ENCODE measurements at places on chromosomes 16 and 17.

GRCh38 chr16:8912793-8913192, 30.6 kb downstream of the LITAFD start:
- DNase-seq, result no peak

DNA sequence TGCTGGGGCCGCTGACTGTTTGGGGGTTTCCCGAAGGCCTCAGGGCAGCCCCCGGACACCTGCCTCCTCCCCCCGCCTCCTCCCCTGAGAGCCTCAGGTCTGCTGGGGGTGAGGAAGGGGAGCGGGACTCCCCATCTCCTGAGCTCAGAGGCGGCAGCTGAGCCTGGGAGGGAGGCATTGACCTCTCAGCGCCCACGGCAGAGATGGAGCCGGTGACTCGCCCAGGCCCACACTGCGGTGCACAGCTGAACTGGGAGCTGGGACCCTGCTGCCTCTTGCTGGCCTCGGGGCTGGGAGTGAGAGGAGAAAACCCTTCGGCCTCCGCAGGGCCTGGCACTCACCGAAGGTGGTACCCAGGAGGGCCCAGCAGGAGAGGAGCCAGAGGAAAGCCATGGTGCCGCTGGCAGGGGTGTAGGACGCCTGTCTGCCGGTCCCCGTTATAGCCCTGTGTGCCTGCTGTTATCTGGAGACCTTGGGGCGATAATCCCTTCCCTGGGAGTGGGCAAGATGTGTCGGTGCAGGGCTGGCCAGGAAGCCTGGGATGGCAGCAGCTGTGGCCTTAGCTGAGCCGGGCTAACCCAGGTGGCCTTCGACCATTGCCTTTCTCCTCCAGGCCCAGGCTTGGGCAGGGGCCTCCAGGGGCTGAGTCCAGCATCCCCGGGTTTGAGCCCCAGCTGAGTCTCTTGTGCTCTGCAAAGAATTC, at the start of gene CTRB2:
CTRB2 (minus strand) TSS at position 413 of the 703 bp plus-strand sequence; CDS start at position 393, 20 bp downstream.
- DNase-seq, result no peak

- no peak for DNase-seq
Observed at GRCh38 chr16:1659031-1659430, 19.0 kb upstream of the JPT2 start.

GRCh38 chr16:48963306-48963705, 318.3 kb downstream of the CBLN1 start:
- DNase-seq, result no peak

GRCh38 chr16:49589544-49590031, 216.0 kb downstream of the C16orf78 start:
- no peak for DNase-seq

DNA sequence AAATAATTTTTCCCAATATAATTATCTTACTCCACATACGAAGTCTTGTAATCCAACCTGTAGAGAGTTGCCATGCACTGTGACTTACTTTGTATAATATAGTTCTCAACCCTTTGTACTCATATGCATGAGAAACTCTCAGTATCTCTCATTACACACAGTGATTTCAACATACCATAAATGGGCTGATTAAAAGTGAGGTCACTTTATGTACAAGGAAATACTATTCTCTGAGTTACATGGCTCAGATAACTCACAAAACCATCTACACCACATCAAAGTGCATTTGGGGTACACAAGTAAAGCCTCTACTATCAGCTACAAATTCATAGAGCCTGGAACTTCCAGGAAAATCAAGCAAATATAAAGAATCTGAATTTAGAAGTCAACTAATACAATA, 27.9 kb downstream of the SLFN12 start:
- no peak for DNase-seq

GRCh38 chr16:58318391-58318790, 23.6 kb upstream of the PRSS54 start:
- DNase-seq, result no peak

DNA sequence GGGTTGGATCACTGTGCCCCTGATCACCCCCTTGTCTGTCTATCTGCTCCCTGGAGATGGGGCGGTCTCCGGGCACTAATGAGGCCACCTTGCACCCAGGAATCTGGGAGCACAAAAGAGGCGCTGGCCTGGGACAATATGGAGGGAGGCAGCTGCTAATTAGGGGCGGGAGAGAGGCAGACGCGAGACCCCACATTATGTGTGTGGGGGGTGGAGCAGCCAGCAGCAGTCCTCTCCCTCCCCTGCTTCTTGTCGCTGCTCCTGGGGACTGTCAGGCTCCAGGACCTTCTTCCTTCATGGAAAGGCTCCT, 324 bp upstream of the HCRT start:
- DNase-seq, result no peak

GRCh38 chr17:40531051-40531991, 29.9 kb upstream of the TNS4 start:
- DNase-seq, result no peak

DNA sequence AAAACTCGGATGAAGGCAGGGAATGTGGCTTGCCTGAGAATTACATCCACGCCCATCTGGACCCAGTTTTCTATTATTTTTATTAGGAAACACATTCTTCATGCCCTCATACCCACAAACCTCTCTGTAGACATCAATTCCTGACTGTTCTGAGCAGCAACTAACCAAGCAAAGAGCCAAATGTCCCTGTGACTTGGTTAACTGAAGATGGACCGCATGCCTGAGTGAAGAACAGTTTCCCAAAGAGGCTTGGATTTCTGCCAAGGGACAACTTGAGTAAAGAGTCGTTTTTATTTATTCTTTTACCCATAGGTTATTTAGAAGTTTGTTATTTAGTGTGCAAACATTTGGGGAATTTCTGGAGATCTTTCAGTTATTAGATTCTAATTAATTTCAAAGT, 259.8 kb downstream of the GRIN2A start:
- DNase-seq, result no peak

DNA sequence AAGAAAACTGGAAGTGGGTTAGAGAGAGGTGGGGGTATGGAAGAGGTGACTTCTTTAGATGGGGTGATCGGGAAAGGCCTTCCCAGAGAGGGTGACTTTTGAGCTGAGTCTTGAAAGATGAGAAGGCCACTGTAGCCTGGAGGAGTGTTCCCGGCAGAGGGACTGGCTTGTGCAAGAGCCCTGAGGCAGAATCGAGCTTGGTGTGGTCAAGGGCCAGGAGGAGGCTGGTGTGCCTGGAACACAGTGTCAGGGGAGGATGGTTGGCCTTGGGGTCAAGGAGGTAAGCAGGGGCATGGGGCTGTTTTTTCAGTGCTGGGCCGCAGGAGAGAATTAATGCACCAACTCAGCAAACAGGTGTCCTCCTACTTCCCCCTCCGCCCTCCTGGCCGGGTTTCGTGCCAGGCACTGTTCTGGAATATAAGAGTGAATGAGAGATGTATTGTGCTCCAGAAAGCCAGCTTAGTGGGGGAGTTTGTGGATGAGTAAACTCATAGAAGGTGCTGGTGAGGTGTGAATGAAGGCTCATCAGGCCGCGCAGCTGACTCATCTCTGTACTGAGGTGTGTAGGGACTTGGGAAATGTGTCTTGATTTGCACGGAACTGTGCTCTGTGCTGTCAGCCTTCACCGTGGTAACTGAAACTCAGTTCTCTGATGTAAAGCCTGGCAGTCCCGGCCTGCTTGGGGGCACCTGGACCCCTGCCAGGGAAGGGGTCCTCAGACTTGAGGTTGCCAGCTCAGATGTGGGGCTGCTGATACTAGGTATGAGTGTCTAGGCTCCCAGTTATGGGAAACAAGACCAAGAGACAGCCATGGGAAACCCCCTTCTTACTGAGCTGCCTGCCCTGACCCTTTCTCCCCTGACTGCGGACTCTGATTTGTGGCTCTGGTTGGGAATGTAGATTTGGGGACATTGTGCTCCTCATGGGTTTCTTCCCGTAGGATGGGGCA, 15.3 kb downstream of the KSR1 start:
- DNase-seq, result no peak

Data from neural crest cell (in vitro differentiated cells).